ENCODE measurements at places on chromosomes 2 and 18.

- no peak for DNase-seq
Observed at GRCh38 chr2:233003658-233004555, 9.1 kb downstream of the NGEF start.

DNA sequence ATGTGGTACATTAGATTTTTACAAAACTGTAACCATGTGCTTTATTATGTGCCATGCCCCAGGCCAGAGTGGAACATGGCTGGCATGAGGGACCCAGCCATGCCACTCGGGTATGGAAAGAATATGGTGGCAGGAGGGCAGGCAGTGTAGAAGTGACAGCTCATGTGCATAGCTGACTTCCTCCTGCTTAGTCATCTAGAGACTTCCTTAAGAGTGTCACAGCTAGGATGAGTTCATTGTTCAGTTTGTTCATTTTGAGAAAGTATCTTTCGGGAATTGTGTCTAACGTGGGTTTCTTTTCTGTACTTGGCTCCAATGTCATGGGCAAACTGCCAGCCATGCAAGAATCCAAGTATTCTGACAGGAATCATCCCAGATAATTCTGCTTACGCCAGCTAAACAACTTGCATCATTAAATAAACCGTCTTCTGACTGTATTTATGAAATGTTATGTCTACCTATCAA, 94.3 kb upstream of the ITGB6 start:
- peak; percentile 87 for DNase-seq

GRCh38 chr2:163171786-163172530, 333.4 kb upstream of the KCNH7 start:
- no peak for DNase-seq

DNA sequence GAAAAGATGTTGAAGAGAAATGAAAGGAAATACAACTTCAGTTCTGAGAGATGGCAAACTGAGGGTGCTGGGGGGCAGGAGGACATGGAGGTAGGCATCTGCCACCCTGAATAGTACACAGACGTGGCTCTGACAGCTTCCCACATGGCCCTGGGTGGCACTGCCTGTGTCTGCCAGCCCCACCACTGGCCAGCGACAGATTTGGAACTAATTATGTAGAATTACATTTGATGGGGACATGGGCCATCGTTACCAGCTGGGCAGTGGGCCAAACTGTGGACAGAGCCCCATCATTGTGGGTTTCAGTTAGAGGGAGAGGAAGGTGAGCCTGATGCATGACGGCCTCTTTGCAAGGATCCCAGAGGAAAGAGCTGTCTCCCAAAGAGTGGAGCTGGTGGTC, 216.0 kb upstream of the HAAO start:
- no peak for DNase-seq

GRCh38 chr2:219772103-219772635, 144.7 kb downstream of the SLC4A3 start:
- DNase-seq: no peak

DNA sequence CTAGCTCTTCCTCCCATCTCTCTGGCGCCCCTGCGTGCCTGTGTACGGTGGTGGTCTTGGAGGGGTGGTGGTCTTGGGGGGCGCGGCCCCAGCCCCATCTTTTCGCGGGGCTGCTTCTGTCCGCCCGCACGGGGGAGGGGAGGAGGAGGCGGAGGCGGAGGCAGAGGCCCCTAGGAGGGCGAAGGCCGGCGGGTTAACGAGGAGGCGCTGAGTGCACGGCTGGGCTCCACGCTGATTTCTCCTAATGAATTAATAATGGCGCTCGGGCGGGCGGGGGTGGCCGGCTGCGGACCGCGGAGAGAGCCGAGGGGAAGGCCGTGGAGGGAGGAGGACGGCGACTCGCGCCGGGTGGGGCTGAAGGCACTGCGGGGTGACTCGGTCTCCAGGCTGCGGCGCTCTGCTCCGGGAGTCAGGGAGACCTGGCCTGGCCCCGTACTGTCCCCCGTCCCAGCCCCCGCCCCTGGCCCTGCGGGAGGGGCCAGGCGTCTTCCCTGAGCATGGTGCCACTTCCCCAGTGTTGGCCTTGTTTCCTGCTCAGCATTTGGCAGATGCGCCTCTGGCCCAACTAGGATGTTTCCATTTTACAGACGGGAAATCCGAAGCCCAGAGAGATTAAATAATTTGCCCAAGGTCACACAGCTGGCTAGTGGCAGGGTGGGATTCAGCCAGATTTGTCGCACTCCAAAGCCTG, 6.0 kb downstream of the GAREM2 start:
- DNase-seq: peak; percentile 4

- no peak for DNase-seq
Observed at GRCh38 chr2:118604371-118604770, 243.1 kb downstream of the EN1 start.

GRCh38 chr18:78875016-78875777, 104.4 kb upstream of the SALL3 start:
- DNase-seq: no peak

GRCh38 chr2:31286230-31286629, 52.3 kb downstream of the EHD3 start:
- no peak for DNase-seq

- DNase-seq: no peak
Observed at GRCh38 chr2:107542314-107542740, 284.4 kb upstream of the RGPD4 start.

DNA sequence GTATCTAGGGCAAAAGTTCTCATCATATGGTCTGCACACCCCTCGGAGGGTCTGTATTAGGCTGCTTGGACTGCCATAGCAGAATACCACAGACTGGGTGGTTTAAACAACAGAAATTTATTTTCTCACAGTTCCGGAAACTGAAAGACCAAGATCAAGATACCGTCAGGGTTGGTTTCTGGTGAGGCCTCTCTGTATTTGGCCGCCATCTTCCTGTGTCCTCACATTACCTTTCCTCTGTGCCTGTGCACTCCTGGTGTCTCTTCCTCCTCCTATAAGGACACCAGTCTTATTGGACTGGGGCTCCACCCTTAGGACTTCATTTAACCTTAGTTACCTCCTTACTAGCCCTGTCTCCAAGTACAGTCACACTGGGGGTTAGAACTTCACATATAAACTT, 132.5 kb downstream of the NCOA1 start:
- DNase-seq: no peak

Measured in AG10803 (cell line).